Keratinocyte (primary cell): ENCODE measurements at places on chromosomes 7 and 10. TPM values are rescaled to one million over a fixed set of nuclear protein-coding genes. Genes with fewer than 3 reads are reported as not detected.

- H3K27me3 ChIP-seq, result no peaks in the 10 kb centered on the region
- H3K27ac ChIP-seq, result no peak overlapping the region
- DNase-seq, result peak; percentile 54
- peaks cover 1% of the 10 kb centered on the region for H3K36me3 ChIP-seq
- no peaks in the 10 kb centered on the region for H3K4me1 ChIP-seq
- H3K4me3 ChIP-seq, result no peak overlapping the region
These were observed 108.5 kb upstream of the TMEM168 start for GRCh38 chr7:112898432-112899290.

HOXA9 gene
- 9.0 to 40.5 TPM (median 28.1 TPM) in 3 replicates for polyA plus RNA-seq

LIPF gene
- not detected in 3 replicates for polyA plus RNA-seq

CCL24 gene
- polyA plus RNA-seq, result not detected in 3 replicates

GRCh38 chr10:77404810-77405209 is 232.8 kb downstream of the KCNMA1 start:
- no peak overlapping the region for H3K4me3 ChIP-seq
- no peaks in the 10 kb centered on the region for H3K27me3 ChIP-seq
- no peak overlapping the region for H3K27ac ChIP-seq
- no peak for DNase-seq
- peaks cover 14% of the 10 kb centered on the region for H3K4me1 ChIP-seq

DNA sequence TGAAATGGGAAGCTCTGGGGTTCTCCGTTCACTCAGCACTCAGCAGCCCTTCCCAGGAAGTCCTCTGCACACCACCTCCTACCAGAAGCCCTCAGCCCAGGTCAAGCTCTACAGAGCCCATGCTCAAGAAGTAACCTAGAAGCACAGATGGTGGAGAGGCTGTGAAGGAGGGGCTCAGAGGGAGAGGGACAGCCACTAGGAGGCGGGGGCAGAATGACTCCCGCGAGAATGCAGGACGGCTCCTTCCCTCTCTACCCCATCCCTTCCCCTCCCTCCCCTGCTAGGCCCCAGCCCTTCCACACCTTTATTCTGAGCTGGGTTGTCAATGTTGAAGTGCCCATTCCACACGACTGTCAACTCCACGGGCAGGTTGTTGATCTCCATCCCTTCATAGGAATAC is 373.2 kb downstream of the PLXNA4 start:
- H3K36me3 ChIP-seq, result no peaks in the 10 kb centered on the region
- H3K27me3 ChIP-seq, result peaks cover 4% of the 10 kb centered on the region
- H3K4me1 ChIP-seq, result no peaks in the 10 kb centered on the region
- no peak overlapping the region for H3K4me3 ChIP-seq

DNA sequence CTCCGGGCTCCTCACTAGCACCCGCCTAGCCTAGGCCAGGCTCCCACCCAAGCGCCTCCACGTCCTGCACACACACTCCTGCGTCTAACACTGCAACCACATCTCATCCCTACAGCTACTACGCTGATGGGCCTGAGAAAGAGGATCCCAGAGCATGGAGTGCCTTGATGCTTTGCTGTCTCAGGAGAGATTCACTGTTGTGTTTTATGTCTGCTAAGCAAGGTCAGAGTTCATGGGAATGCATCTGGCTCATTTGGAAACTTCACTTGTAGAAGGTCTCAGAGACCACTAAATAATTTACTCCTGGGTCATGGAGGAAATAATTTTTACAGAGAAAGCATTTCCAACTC is 88.7 kb downstream of the SLIT1 start:
- H3K27me3 ChIP-seq, result peaks cover 44% of the 10 kb centered on the region
- H3K4me3 ChIP-seq, result no peak overlapping the region
- H3K4me1 ChIP-seq, result no peaks in the 10 kb centered on the region
- DNase-seq, result no peak
- H3K36me3 ChIP-seq, result no peaks in the 10 kb centered on the region

DNA sequence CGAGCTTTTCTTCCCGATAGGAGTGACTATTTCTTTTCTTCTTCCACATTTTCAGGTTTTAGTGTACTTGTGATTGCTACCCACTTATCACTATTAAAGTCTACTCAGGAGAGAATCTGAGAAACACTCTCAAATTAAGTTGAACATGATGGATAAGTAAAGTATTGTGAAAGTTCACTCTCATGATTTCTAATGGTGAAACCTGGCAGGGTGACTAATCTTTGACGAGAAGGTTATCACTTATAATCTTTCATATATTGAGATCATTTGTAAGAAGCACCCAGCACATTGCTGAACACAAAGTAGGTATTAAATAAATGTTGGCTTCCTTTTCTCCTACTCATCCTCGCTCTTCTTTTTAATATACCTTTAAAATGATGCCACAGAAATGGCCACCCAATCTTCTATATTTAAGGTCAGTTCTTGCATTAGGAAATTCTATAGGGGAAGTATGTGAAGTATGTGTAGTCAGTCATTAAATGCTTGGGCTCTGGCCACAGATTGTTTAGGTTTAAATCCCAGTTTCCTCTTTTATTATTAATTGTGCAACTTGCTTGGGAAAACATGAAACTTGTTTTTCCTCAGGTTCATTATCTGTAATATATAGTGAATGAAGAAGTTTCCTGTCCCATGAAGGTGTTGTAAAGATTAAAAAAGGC is 3.1 kb upstream of the CFTR start:
- no peak for DNase-seq
- no peaks in the 10 kb centered on the region for H3K36me3 ChIP-seq
- H3K27ac ChIP-seq, result no peak overlapping the region
- H3K27me3 ChIP-seq, result peaks cover 20% of the 10 kb centered on the region
- H3K4me1 ChIP-seq, result no peaks in the 10 kb centered on the region
- no peak overlapping the region for H3K4me3 ChIP-seq

WIPF3 gene
- polyA plus RNA-seq, result 0.04 to 0.11 TPM (median 0.04 TPM) in 3 replicates

GRCh38 chr10:80421707-80422536 is 13.6 kb downstream of the PRXL2A start:
- no peak overlapping the region for H3K27ac ChIP-seq
- no peaks in the 10 kb centered on the region for H3K4me1 ChIP-seq
- peaks cover 10% of the 10 kb centered on the region for H3K36me3 ChIP-seq

GRCh38 chr7:30841801-30842541 is 69.7 kb upstream of the AQP1 start:
- no peaks in the 10 kb centered on the region for H3K36me3 ChIP-seq
- H3K4me1 ChIP-seq, result peaks cover 15% of the 10 kb centered on the region
- H3K27me3 ChIP-seq, result no peaks in the 10 kb centered on the region
- no peak overlapping the region for H3K4me3 ChIP-seq
- DNase-seq, result no peak
- no peak overlapping the region for H3K27ac ChIP-seq

DNA sequence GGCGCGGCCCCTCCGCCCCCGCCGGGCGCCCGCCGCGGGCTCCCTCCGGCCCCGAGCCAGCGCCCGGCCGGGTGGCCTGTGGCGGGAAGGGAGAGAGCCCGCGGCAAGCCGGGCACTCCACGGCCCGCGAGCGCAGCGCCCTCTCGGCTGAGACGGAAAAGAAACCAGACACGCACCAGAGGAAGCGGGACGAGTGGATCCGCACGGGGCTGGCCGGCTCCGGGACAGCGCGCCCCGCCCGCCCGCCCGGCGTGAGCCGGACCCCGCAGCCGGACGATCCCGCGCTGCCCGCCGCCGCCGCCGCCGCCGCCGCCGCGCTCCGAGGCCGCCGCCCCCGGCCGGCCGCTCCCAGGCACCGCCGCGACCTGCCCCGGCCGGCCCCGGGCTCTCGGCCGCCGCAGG is 300 bp downstream of the ARHGAP21 start:
- no peak for DNase-seq
- H3K27ac ChIP-seq, result peak overlapping the region; percentile 79
- no peaks in the 10 kb centered on the region for H3K27me3 ChIP-seq
- H3K4me1 ChIP-seq, result peaks cover 33% of the 10 kb centered on the region

GIMAP8 gene
- 0.06 to 0.26 TPM (median 0.14 TPM) in 3 replicates for polyA plus RNA-seq

STEAP4 gene
- polyA plus RNA-seq, result 0.52 to 5.8 TPM (median 2.0 TPM) in 3 replicates

DNA sequence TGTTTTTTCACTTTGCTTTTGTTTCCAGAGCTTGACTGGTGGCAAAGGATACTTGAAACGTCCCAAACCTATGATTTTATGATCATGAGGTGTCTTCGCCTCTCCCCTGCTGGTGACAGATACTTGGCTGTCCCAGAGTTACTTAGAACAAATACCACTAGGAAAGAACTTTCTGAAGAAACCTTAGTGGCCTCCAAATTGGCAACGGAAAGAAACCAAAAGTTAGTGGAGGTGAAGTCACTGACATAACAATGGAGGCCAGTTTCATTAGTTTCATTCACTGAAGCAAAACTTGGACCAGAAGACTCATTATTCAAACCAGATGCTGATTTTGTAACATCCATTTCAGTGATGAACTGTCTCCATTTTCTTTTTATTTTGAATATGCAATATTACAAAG is 68.6 kb downstream of the JAZF1 start:
- peaks cover 7% of the 10 kb centered on the region for H3K4me1 ChIP-seq
- H3K27me3 ChIP-seq, result no peaks in the 10 kb centered on the region
- no peak overlapping the region for H3K27ac ChIP-seq
- no peak overlapping the region for H3K4me3 ChIP-seq
- H3K36me3 ChIP-seq, result no peaks in the 10 kb centered on the region

- H3K36me3 ChIP-seq, result no peaks in the 10 kb centered on the region
- DNase-seq, result no peak
- no peaks in the 10 kb centered on the region for H3K4me1 ChIP-seq
- H3K27ac ChIP-seq, result no peak overlapping the region
These were observed 154.7 kb upstream of the DGKB start for GRCh38 chr7:15057272-15057671.

GRCh38 chr7:260441-261281 is 29.3 kb upstream of the FOXL3 start:
- peaks cover 3% of the 10 kb centered on the region for H3K36me3 ChIP-seq
- H3K27me3 ChIP-seq, result peaks cover 3% of the 10 kb centered on the region
- H3K27ac ChIP-seq, result no peak overlapping the region
- H3K4me1 ChIP-seq, result no peaks in the 10 kb centered on the region
- DNase-seq, result no peak

DNA sequence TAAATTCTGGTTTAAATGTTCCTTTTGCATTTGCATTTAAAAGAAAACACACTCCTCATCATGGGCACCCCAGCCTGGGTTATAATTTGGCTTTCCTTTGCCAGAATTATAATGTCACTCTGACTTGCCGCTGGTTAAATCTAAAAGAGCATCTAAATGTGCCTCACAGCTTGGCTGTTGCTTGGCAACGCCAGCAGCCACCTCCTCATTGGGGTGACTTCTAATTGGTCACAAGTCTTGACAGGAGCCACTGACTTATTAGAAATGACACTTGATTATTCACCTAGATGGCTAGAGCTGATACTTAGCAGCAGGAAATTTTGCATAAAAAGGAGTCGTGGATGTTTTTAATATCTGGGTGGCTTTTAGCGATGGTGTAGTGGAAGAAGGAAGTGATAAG is 114.3 kb downstream of the TBXAS1 start:
- peaks cover 15% of the 10 kb centered on the region for H3K27me3 ChIP-seq
- no peak for DNase-seq
- no peaks in the 10 kb centered on the region for H3K4me1 ChIP-seq
- H3K36me3 ChIP-seq, result no peaks in the 10 kb centered on the region

- DNase-seq, result no peak
- no peaks in the 10 kb centered on the region for H3K36me3 ChIP-seq
- no peak overlapping the region for H3K27ac ChIP-seq
- no peak overlapping the region for H3K4me3 ChIP-seq
- H3K4me1 ChIP-seq, result no peaks in the 10 kb centered on the region
These were observed 210.4 kb upstream of the ADO start for GRCh38 chr10:62594093-62594520.

PON1 gene
- polyA plus RNA-seq, result not detected in 3 replicates

ANKRD26 gene
- 1.6 to 3.3 TPM (median 1.7 TPM) in 3 replicates for polyA plus RNA-seq

GRCh38 chr7:50539725-50540124 is 25.5 kb downstream of the DDC start:
- no peaks in the 10 kb centered on the region for H3K36me3 ChIP-seq
- no peak overlapping the region for H3K4me3 ChIP-seq
- no peak overlapping the region for H3K27ac ChIP-seq
- no peaks in the 10 kb centered on the region for H3K27me3 ChIP-seq
- no peak for DNase-seq
- peaks cover 10% of the 10 kb centered on the region for H3K4me1 ChIP-seq

DNA sequence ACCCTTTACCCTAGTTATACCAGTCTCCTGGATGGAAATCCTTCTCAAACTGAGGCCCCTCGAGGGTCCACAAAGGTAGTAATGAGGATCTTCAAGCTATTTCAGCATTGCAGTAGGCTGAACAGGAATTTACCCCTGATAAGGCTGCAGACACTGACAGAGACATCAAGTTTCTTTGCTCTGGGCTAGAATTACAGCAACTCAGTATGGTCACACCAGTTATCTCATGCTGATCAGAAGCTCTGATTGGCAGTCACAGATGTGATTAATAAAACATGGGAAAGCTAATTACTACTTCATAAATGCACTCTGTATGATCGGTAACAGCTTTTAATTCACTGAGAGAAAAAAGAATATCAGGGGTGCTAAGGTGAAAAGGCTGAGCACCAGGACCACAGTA is 30.6 kb downstream of the FAM204A start:
- H3K27ac ChIP-seq, result no peak overlapping the region
- H3K4me3 ChIP-seq, result no peak overlapping the region
- no peaks in the 10 kb centered on the region for H3K27me3 ChIP-seq
- peaks cover 4% of the 10 kb centered on the region for H3K36me3 ChIP-seq
- no peak for DNase-seq

DNA sequence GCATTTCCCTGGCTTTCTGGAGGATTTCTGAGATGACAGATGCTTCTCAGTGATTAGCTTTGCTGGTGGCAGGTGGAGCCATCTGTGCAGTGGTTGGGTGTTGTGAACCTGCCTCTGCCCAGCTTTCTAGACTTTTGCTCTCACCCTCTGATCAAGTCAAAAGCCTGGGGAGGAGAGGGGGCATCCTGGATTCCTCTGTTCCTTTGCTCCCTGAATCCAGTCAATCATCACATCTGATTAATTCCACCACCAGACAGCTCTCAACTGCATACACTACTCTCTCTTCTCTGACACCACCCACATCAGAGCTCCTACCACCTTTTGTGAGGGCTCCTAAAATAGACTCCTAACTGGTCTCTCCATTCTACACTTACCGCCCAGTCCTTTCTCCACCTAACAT is 283.5 kb downstream of the WDR11 start:
- no peak for DNase-seq
- H3K4me1 ChIP-seq, result no peaks in the 10 kb centered on the region
- no peak overlapping the region for H3K4me3 ChIP-seq
- no peak overlapping the region for H3K27ac ChIP-seq
- no peaks in the 10 kb centered on the region for H3K36me3 ChIP-seq
- peaks cover 10% of the 10 kb centered on the region for H3K27me3 ChIP-seq
